Amniotic stem cell (primary cell): ENCODE measurements at places on chromosomes 4 and X.

DNA sequence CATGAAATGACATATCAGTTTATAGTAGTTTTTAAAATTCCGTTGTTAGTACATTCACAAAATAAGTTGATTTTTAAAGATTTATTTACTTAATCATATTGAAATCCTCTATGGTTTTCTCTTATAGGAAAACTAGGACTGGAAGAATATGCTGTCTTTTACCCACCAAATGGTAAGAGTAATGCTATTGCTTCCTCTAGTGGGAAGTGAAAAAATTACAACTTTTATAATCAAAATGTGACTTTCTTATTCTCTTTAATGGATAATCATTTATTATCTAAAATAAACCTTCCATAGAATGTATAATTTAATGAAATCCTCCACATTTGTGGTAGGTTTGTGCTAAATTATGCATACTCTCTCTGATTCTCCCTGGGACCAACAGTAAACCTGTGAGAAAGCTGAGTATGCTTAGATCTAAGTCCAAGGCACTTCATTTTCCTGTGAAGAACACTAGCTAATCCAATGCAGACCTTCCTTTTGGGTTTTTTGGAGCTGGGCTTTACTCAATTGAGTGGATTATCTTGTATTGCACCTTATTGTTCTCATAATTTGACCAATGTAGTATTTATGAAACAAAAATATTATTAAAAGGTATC, 136.2 kb downstream of the TBC1D19 start:
- DNase-seq: no peak

DNA sequence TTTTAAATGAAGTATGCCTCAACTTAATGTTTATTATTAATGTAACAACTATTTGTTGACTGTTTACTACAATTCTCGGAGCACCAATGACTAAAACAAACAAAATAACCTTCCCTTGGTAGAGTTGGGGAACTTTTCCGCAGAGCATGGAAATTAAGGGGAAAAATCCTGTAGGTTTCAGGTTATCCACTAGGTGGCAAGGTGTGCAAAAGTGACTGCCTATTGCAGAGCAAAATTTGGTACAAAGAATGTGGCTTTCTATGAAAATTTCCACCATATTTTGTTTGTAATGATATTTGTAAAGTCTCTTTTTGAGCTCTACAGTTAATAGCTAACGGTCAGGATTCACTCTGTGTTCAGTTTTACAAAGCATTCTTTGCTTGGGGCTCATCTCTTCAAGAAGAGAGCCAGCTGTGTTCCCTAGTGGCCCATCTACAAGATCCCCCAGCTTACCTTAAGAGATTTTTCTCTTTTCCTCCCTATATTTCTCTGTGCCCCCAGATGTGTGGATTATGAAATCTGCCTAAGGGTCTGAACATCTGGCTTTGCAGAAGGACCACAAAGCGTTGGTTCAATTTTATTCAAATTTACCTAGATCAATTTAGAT, 61.1 kb downstream of the FBXO8 start:
- DNase-seq: no peak

- DNase-seq: no peak
These were observed 83.1 kb downstream of the GUCY2F start for GRCh38 chrX:109398833-109399232.

- DNase-seq: no peak
These were observed 10.9 kb upstream of the MSX1 start for GRCh38 chr4:4848540-4848939.

DNA sequence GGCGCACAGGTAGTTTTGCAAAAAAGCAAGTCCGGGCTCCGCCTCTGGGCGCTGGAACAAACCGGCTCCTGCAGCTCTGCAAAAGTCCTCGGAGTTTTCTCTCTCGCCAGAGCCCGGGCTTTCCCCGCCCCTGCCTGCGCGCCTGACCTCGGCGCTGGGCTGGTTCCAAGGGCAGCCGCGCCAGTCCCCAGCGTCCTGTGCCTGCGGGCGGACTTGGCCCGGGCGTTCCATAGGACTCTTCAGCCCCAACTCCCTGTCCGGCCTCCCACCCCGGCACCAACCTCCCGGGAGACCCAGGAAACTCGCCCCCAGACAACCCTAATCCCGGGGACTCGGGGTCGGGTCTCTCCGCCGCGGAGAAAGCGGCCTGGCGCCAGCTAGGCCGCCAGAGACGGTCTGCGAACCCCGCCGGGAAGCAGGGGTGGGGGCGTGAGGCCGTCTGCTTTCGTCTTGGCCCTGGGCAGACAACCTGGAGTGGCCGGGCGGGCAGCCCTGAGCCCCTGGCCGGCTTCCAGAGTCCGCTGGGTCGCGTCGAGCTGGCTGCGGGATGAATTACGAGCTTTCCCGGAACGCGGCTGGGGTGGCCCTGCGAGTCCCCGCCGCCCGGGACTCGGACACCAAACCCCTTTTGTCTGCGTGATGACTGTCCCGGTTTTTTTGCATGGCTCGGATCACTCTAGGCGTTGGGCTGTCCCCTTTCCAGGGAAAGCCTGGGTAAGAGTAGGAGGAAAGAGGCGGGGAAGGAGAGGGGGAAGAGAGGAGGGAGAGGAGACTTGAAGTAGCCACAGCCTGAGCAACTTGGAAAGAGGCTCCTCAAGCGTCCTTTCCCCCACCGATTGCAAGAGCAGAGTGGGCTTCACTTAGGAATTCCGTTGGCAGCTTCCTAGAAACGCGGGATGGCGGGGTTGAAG, 916 bp downstream of the MXRA5 start:
- no peak for DNase-seq

DNA sequence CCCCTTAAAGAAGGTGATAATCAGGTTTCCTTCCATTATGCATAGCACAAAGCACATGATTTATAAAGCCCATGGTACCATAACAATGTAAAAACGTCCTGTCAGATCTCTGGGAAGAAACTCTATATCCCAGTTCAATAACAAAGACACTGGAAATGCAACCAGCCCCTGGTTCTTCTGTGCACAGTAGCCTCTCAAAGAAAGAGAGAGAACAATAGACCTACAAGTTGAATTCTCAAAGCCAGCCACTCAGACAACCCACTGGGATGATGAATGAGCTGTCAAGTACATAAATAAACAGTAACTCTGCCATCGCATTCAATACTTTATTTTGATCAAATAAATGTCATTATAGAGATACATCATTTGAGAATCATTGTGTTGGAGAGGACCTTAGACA, 400.1 kb upstream of the CPEB2 start:
- no peak for DNase-seq

GRCh38 chr4:125105561-125105960, 209.2 kb upstream of the FAT4 start:
- DNase-seq: no peak

GRCh38 chr4:25457053-25457715, 80.1 kb downstream of the ANAPC4 start:
- no peak for DNase-seq

DNA sequence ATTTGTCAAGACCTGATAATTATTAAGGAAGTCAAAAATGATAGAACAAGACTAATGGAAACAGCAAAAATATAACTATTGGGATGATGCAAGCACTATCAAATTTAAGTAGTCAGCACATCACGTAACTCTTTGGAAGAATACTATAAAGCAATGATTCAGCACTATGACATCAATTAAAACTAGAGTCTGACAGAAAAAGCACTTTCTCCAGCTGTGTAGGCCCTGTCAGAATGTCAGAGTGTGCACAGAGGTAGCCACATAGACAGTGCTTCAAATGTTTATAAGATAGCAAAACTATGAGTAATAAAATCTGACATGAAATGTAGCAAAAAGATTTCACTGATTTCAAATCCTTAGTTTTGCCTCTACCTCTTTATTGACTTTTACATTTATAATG, 1226.6 kb upstream of the ADGRL3 start:
- no peak for DNase-seq

DNA sequence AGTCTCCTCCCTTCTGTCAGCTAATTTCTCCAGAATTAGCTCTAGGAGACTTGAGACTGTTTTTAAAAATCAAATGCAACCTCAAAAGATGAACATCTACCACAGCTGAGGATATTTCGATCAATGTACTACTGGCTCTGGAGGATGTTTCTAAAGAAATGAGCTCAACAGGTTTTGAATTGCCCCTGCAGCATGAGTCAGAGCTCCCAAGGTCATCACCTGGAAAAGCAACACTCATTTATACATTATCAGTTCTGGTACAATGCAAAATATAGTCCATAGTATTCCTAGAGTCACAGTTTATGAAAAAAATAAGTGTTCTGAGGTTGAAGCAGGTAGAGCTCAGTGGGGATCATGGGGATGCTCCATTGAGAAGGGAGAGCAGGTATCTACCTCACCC, 50.8 kb upstream of the MCF2 start:
- DNase-seq: no peak

DNA sequence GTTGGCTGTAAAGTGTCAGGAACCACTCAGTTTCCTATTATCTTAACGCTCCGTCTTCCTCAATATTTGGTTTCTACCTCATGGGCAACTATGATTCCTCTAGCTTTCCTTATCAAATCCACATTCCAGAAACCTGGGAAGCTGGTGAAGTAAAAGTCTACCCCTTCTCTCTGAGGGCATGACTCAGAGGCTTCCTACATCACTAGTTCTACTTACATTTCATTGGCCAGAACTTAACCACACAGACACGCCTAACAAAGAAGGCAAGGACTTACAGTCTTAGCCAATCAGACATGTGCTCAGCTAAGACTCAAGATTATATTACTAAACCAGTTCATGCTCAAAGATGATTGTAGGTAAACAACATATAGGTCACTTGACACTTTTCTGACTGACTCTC, 30.4 kb downstream of the COX7B2 start:
- no peak for DNase-seq

GRCh38 chr4:154049457-154050181, 260.7 kb upstream of the SFRP2 start:
- DNase-seq: peak; percentile 57

DNA sequence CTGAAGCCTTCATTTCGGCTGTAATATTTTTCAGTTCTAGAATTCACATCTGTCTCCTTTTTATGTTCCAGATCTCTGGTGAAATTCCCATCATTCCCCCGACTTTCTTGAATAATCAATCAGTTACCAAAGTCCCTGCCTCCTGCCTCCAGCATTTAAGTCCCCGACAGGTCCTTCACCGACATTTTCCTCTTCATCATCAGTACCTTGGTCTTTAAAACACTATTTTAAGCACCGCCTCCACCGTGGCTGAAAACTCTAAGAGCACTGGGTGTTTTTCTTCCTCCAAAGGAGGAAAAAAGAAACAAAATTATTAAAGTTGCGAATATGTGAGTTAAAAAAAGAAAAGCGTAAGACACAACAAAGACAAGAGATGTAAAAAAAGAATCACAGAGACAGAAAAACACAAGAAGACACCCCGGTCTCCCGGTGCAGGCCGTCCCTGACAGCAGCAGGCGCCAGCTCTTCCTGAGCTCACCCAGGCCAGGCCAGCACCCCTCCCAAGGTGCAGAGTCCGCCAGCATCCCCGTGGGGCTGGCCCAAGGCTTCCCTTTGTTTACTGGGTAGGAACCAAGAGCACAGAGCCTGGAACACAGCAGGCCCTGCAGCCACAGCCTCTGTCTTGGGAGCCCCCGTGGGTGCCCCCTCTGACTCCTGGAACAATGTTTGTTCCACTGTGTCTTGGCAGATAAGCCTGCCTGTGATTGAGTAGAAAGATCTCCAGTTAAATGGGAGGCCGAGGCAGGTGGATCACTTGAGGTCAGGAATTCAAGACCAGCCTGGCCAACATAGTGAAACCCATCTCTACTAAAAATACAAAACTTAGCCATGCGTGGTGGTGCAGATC, 49.3 kb upstream of the CPLX1 start:
- no peak for DNase-seq
